Stimulated activated naive CD8-positive, alpha-beta T cell treated with anti-CD3 and anti-CD28 coated beads, Interleukin-15, amount 100 ng/mL, for 72 hours (primary cell): ENCODE measurements at places on chromosomes 11 and 22.

- no peak for DNase-seq
Measured at GRCh38 chr11:126079621-126080124, 17.0 kb upstream of the CDON start.

- no peak for DNase-seq
Measured at GRCh38 chr11:127521413-127521812, 520.8 kb upstream of the KIRREL3 start.

- no peak for DNase-seq
Measured at GRCh38 chr11:113664069-113664980, 41.8 kb downstream of the TMPRSS5 start.

GRCh38 chr11:43998308-43998707, 49.5 kb upstream of the ACCSL start:
- DNase-seq: no peak

DNA sequence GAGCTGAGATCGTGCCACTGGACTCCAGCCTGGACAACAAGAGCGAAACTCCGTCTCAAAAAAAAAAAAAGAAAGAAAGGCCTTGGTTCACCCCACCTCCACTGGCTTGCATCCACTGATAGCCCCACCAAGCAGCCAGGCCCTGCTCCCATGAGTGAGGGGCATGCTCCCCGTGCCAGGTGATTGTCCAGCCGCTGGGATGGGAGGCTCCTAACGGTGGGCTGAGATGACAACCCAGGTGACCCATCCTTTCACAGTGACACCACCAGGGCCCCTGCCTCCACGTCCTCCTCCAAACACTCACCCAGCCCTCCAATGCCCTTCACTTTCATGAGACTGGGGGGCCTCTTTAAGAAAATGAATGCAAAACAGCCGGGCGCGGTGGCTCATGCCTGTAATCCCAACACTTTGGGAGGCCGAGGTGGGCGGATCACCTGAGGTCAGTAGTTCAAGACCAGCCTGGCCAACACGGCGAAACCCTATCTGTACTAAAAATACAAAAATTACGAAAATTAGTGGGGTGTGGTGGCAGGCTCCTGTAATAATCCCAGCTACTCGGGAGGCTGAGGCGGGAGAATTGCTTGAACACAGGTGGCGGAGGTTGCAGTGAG, 8.6 kb upstream of the DERL3 start:
- DNase-seq: no peak

DNA sequence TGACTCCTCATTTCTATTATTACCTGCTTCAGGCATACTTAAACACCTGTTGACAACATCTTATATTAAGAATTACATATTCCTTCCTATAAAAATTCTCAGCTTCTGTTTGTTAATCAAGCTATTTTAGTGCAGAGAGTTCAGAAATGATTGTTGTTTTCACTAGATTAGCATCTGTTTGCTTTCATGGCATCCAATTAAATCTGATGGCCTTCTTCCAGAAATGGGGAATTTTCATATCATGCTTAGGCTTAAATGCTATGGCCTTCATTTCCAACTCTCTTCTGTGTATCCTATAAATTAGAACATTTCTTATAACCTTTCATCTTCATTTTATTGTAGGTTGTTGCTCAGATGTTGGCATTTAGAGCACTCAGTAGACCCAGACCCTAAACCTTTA, 180.0 kb downstream of the WNT11 start:
- DNase-seq: no peak
